ENCODE measurements at places on chromosomes 7 and 10.

GRCh38 chr10:29136411-29136810 lies 152.5 kb upstream of the LYZL1 start:
- no peak for DNase-seq

- no peak for DNase-seq
Observed at GRCh38 chr7:96084881-96085553, 236.9 kb downstream of the SLC25A13 start.

- DNase-seq = no peak
Observed at GRCh38 chr10:86666538-86666937, 1.8 kb upstream of the LDB3 start.

- DNase-seq = no peak
Observed at GRCh38 chr10:131571865-131572264, 260.3 kb upstream of the TCERG1L start.

DNA sequence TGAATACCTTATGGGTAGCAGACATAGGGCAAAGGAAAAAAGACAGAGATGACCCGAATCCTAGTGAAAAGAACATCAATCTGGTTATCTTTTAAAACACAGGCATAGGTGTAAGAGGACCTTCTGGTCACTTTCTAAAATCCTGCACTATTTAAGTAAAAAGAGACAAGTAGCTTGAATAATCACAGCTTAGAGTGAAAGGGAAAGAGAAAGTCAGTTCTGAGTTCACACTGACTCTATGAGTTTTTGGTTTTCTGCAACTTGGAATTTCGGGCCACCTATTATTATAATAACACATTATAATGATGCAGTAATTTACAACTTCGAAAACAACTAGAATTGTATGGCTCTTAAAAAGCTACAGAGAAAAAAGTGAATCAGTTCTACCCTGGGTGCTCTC lies 247.8 kb downstream of the DOCK4 start:
- no peak for DNase-seq

GRCh38 chr7:41915871-41916270 lies 213.0 kb upstream of the INHBA start:
- no peak for DNase-seq

- no peak for DNase-seq
Observed at GRCh38 chr10:123154711-123155505, 706 bp downstream of the BUB3 start.

DNA sequence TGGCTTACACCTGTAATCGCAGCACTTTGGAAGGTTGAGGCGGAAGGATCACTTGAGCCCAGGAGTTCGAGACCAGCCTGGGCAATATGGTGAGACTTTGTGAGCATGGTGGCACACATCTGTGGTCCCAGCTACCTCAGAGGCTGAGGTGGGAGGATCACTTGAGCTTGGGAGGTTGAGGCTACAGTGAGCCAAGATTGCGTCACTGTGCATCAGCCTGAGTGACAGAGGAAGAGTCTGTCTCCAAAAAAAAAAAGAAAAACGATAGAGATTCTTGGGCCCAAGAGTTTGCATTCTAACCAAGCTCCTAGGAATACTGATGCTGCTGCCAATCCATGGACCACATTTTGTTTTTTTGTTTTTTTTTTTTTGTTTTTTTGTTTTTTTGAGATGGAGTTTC lies 12.1 kb downstream of the MYOZ1 start:
- no peak for DNase-seq

- no peak for DNase-seq
Observed at GRCh38 chr7:158444501-158445420, 142.9 kb downstream of the PTPRN2 start.

- no peak for DNase-seq
Observed at GRCh38 chr7:33730958-33731357, 174.4 kb upstream of the BMPER start.

DNA sequence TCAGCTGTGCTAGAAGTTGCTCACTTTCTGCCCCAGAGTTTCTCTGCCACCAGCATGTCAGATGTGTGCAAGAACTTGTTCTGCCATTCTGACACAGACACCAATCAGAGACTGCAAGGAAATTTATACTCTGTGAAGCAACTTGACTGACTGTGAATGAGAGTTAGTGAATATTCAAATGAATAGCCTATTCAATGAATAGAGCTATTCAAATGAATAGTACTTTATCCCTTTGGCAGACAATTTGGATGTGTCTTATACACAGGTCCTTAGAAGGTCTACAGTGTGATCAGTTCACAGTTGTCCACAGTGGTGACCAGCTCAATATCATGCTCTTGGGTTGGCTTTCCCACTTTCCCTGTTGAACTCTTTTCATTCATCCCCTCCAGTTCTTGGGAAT lies 138.1 kb downstream of the MACC1 start:
- no peak for DNase-seq

DNA sequence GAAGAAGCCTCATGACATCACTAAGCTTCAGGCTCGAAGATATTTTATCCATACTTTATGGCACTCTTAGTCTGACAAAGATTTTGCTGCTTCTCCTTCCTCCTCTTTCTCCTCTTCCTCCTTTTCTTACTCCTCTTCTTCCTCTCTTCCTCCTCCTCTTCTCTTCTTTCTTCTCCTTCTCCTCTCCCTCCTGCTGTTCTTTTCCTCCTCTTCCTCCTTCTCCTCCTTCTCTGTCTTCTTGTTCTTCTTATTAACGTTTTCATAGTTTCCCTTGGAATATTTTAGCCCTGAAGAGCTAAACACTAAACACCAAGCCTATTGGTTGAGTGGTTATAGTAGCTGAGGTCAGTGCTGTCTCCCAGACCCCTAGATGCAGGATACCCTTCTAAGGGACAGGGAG lies 137.7 kb downstream of the CREB5 start:
- DNase-seq = no peak

DNA sequence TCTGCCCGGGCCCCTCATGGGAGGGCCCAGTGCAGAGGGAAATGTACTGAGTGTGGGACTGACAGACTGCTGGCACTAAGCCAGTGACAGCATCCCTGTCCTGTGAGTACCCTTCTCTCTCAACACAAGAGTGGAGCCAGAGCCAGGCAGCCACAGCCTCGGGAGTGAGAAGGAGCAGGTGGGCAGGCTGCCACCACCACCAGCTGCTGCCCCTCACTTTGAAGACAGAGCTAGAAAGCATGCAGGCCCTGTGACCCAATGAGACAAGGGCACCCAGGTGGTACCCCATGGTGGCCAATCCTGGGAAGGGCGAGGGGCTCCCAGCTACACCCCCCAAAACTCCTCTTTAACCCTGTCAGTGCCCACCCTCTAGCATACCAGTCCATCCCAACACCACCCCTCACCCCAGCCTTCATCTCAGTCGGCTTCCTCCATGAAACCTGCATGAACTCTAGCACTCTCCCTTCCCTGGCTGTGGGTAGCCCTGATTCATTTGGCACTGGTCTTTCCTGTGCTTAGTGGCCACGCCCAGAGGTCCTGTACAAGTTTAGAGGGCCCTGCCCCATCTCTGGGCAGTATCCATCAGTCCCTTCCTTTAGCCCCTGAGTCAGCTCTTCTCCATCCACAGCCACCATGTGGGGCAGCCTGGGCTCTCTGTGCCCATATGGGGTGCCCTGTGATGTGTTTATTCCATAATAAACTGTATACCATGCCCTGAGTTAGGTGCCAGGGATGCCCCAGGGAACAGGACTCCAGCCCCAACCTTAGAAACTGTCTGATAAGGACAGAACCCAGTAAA lies 207.0 kb upstream of the ZMIZ1 start:
- DNase-seq = no peak

DNA sequence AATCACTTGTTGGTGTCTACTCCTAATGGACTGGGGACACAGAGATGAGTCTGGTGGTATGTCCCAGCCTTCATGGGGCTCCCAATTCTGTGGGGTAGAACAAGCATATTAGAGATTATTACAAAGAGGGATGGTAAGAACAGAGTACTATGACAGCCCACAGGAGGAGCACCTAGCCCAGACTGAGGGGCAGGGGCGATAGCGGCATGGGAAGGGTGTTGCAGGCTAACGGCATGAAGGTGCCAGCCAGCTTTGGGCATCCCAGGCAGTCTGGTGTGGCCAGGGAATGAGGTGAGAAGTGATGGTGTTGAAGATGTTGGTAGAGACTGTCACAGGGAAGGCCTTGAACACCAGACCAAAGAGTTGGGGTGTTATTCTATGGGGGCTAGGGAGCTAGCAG lies 280.0 kb downstream of the RPS24 start:
- DNase-seq = no peak

DNA sequence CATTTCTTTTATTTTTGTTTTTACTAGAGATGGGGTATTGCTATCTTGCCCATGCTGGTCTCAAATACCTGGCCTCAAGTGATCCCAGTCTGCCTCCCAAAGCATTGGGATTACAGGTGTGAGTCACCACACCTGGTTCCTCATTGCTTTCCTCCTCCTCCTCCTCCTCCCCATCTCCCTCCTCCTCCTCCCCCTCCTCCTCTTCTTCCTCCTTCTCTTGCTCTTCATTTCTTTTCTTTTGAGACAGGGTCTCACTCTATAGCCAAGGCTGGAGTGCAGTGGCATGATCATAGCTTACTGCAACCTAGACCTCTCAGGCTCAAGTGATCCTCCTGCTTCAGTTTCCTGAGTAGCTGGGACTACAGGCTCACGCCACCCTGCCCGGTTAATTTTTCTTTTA lies 22.2 kb downstream of the LRRC20 start:
- DNase-seq = no peak

GRCh38 chr7:13104128-13104527 lies 416.7 kb downstream of the ARL4A start:
- no peak for DNase-seq

GRCh38 chr7:54719974-54720373 lies 39.0 kb downstream of the SEC61G start:
- no peak for DNase-seq

DNA sequence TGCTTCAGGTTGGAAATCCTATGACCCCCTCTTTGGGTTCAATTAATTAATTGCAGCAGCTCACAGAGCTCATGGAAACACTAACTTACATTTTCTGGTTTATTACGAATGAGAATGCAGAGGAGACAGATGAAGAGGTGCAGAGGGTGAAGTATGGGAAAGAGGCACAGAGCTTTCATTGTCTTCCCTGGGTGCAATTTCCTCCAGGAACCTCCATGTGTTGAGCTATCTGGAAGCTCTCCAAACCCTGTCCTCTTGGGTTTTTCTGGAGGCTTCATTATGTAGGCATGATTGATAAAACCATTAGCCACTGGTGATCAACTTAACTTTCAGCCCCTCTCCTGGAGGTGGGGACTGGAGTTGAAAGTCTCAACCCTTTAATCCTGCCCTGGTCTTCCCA lies 133.0 kb upstream of the AUTS2 start:
- no peak for DNase-seq

DNA sequence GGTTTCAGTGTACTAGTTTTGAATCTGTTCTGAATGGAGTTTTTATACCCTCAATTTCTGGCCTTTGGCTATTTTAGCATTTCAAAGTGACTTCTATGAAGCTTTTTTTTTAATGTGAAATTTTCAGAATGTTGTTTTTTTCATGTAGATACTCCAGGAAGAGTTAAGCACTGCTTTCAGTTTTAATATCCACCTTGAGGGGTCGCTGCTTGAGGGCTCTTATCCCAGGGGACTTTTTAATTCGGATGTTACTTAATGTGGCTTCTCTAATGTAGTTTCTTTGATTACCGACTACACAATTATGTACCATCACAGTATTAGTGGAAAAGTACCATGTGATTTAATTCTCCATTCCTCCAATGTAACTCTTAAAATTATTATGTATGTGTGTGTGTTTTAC lies 5.2 kb downstream of the IFIT5 start:
- DNase-seq = no peak

DNA sequence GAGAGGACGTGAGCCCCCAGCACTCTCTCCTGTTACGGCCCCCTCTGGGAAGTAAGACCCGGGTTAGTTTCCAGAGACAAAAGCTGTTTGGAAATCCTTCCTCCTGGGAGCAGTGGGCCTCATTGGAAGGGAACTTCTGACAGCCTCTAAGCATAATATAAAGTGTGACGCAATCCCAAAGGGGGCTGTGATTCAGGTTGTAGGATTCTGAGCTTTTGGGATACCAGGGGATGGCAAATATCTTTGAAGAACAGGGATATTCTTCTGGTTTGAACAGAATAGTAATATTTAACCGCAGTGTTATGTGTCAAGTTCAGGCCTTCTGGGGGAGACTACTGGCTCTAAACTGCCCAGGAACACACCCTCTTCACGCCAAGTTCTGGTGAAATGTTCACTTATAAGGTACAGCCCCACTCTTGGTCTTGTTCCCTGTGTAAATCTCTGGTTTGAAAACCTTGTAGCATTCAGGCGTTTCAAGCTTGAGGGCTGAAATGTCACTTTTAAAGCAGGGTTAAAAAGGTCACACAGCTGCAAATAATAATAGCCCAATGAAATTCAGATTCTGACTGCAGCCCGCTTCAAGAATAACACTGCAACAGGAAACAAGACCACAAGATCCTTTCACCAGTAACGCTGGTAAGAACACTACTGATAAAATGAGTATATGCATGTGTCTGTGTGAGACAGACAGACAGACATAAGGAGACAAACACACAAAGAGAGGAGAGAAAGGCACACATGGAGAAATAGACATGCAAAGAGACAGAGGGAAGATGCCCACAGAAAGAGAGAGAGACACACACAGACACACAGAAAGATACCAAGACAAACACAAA lies 69.0 kb downstream of the CREB5 start:
- no peak for DNase-seq

- no peak for DNase-seq
Observed at GRCh38 chr10:80642661-80643060, 105.0 kb downstream of the SH2D4B start.

DNA sequence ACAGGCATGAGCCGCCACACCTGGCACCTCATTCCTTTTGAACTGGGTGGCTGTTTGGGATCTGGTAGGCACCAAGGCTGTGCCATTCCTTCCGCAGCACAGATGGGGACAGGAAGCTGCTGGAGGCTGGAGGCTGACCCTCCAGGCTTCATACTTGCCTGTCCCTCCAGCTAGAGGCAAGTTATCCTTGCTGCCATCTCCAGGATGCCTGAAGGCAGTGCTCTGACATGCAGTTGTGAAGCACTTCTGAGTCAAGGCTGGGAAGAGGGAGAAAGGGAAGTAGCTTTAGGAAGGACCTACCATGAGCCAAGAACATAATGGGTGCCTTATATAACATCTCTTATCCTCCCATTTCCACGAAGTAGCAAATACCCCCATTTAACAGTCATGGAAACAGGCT lies 9.5 kb downstream of the MARVELD1 start:
- no peak for DNase-seq

DNA sequence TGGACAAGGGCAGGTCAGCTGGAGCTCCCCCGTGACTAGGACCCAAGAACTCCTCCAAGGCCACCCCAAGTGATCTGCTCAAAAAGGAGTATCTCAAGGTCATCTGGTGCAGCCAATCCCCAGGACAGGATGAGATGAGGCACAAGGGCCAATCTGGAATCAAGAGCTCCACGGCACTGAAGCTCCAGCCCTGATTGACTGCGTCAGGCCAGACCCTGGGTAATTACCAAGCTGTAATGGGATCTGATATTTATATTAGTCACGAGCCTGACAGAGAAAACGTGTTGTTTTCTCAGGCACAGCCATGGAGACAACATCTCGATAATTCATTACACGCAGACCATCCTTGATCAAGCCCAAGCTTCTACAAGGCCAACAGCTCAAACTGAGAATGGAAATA lies 4.2 kb downstream of the KCNMA1 start:
- no peak for DNase-seq
